ENCODE measurements at places on chromosomes 7 and 10.

- no peak for DNase-seq
These were observed 20.9 kb downstream of the ANKRD7 start for GRCh38 chr7:118245267-118246040.

- no peak for DNase-seq
These were observed 64.0 kb downstream of the MTPAP start for GRCh38 chr10:30284865-30285594.

- DNase-seq: peak; percentile 32
These were observed 151.9 kb downstream of the ZMYND11 start for GRCh38 chr10:287026-287709.

DNA sequence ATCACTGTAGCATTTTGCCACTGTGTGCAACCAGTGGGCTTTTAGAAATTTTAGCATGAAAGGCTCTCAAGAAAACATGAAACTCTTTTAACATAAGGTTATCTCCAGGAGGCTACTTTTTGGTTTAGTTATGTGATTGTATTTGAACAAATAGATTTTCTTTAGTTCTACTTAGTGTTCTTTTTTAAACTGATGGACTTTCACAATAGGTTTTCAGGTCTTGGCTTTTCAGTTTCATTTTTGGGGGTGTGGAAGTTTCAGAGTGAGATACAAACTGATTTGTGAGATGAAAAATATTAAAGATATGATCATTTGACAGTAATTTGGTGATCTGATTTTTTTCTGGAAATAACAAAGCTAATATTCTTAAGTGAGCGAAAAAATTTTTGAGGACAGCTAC is 344.1 kb downstream of the PHF14 start:
- no peak for DNase-seq

GRCh38 chr7:47331179-47331565 is 250.7 kb downstream of the TNS3 start:
- DNase-seq: no peak

DNA sequence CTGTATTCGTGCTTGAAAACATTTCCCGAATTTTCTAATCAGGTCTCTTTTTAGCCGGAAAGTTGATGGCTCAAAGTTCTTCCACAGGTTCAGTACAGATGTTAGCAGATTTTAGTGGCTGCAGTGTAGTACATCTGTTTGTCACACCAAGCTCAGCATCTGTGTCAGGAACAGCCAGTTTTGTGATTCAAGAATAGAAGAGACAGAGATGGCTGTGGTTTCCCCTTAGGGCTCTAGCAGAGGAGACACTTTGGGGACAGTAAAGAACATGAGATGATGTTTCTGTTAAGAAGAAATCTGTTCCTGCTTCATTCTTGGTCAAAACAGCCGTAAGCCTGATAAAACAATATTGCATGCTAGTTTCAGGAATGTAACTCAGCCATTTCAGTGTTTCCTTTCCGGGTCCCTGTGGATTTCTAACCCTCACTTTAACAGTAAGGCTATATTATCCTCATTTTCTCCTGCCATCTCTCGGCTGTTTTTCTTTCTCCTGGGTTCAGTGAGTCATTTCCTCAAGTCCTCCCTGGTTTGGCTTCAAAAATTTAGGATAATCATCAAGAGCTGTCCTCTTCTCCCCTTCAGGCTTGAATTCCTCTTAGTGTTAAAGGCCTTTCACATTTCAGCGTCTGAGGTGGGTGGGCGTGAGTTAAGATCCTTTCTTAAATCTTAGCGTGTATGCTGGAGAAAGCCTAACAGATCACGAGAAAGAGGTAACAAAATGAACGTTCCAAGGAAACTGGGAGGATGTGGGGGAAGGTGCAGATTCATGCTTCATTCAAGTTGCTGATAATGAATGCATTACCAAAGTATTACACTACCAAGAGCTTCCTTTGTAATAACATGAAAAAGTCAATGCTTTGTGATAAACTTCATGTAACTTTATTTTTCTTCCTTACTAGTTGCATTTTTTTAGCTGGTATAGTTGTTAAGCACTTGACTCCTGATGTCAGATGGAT is 37.1 kb upstream of the BICC1 start:
- DNase-seq: no peak

GRCh38 chr7:134839298-134839697 is 59.9 kb downstream of the CALD1 start:
- DNase-seq: no peak

GRCh38 chr7:120877701-120878100 is 19.8 kb upstream of the TSPAN12 start:
- no peak for DNase-seq

- no peak for DNase-seq
These were observed 11.2 kb downstream of the AVL9 start for GRCh38 chr7:32506266-32507054.

GRCh38 chr10:84991301-84991700 is 662.9 kb downstream of the CCSER2 start:
- no peak for DNase-seq

DNA sequence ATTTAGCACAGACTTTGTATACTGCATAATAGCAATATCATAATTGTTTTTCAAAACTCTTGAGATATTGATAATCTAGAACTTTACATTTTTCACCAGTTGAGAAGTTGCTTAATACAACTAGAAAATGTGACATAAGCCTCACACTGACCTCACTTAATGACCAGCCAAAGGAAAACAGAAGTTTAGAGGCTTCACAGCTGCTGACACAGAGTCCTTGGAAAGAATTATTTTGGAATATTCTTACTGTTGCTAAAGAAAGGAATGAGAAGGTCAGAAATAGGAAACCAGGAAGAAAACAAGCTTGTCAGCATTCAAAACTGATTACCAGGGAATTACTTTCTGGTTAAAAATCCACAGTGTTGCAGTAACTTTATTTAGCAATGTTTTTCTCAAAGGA is 35.5 kb upstream of the WASL start:
- DNase-seq: no peak

GRCh38 chr10:108966005-108966404 is 957.3 kb downstream of the XPNPEP1 start:
- DNase-seq: no peak

DNA sequence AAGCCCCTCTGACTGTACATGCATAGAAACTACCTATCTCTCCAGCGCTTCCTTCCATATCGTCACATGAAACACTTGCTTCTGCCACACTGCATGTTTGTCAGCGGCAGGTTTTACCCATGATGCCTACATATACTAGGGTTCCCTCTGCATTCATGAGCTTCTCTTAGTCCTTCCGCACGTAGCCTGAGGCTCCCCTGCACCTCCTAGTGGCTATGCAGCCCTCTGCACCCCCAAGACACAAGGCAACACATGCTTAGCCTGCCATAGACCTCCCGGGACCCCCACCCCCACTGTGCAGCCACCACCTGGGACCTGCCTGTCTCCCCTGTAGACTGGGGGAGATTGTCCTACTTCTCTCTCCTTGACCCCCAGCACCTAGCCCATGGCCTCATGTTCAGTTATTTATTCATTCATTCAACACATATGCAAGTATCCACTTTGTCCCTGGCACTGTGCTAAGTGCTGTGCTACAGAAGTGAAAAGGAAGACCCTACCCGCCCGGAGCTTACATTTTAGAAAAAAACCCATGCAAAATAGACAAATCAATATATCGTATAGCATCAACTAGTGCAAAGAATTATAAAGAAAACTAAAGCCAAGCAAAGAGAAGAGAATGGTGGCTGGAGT is 23.5 kb downstream of the TMEM273 start:
- DNase-seq: no peak

DNA sequence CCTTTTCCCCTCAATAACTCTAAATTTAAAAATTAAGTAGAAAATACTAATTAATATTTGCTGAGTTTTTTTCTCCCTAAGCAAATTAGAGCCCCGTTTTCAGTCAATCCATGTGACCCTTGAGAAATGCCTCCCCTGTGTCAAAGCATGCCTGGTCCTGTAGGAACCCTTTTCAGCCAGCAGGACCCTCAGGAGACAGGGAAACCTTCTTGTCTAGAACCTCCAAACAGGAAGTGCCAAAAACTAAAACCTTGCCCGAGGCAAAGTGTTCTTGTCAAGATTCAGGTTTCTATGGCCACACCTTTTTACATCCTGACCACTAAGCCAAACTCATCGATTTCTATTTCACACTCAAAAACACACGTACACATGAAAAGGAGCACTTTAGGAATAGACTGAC is 60.1 kb upstream of the NFE2L3 start:
- no peak for DNase-seq

DNA sequence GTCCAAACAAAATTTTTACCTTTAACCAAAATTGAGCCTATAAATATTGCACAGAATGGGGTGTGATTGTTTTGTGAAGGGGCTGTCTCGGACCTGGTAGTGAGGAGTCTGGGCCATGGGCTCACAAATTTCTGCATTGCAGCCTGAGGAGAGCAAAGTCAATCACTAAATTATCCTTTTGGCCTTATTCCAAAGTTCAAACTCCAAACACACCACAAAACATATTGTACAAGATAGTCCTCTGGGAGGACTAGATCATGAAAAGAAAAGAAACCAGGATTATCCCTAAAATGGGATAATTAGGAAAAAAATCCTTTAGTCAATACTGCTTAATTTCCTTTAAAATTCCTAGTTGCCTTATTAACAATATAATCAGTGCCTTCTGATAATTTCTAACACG is 115.5 kb downstream of the BUB3 start:
- DNase-seq: no peak

- no peak for DNase-seq
These were observed 51.3 kb downstream of the TSPAN12 start for GRCh38 chr7:120806669-120807068.

GRCh38 chr10:98414578-98414931 is 427 bp downstream of the PYROXD2 start:
- DNase-seq: no peak

DNA sequence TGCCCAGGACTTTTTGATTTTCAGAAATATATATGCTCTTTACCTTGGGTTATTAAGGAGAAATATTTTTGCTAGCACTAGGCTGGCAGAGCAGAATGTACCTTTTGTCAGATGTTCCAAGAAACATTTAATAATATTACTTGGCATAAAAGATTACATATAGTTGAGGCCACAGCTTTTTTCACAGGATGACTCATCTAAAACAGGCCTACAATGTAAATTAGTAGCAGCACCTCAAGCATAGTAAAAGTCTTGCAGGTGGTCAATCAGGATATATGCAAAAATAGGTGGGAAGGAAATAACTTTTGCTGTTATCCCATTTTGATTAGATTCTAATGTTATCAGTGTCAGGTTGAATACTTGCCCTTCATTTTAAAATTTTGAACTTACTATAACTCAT is 14.9 kb upstream of the ITGB1 start:
- no peak for DNase-seq

GRCh38 chr7:91537260-91538152 is 273.3 kb downstream of the FZD1 start:
- DNase-seq: no peak

DNA sequence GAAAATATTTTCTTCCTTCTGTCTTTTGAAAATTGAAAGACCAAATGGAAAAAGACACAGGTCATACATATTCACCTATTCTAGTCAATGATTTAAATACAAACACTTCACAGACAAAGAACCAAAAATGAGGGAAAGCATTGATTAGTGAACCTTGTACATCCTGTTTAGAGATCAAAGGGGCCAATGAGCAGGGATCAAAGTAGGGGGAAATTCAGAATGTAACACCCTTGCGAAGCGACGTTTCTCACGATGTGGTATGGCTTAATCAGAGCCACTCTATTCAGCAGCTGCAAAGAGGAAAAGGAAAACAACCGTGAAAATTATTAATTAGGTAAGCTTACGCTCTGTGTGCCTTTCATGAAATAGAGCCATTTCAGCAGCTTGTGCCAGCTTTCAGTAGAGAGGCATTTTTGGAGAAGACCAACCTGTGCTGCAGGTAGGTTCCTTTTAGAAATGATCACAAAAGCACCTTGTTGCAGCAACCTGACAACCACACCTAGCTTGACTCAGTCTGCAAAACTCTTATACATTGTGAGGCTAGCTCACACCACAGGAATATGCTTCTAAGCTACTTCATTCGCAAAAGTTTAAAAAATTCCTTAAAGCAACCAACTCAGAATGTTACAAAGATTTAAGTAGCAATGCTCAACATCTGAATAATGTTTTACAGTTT is 78.0 kb downstream of the DKK1 start:
- no peak for DNase-seq

- no peak for DNase-seq
These were observed 71.4 kb upstream of the PRSS58 start for GRCh38 chr7:142329062-142329790.

DNA sequence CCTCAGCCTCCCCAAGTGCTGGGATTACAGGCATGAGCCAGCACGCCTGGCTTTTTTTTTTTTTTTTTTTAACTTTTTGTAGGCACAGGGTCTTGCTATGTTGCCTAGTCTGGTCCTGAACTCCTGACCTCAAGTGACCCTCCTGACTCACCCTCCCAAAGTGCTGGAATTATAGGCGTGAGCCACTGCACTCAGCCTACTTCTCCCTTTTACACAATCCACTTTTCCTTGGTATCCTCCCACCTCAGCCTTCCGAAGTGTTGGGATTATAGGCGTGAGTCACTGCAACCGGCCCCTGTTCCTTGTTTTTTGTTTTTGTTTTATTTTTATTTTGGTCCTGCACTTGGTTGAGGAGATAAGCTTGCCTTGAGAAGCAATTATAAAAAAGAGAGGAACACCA is 75.9 kb upstream of the KMT2C start:
- DNase-seq: no peak

GRCh38 chr7:28516390-28517172 is 104.3 kb downstream of the CREB5 start:
- no peak for DNase-seq

GRCh38 chr7:137544453-137545058 is 201.0 kb upstream of the PTN start:
- no peak for DNase-seq

DNA sequence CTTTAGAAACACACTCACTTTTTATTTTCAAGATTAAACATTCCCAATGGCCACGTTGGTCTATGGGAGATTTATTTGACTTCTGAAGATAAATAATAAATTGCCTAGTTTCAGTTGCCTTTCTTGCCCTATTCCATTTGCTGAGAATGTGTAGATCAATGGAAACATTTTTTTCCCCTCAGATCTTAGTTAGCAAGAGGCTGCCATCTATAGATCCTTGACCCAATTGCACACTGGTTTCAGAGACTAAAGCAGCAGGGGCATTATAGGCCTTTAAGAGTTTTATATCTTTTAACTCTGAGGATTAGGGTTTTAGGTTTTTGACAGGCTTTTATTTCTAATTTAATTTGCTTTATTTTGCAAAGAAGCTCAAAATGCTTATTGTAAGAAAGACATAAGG is 163.2 kb upstream of the GPR26 start:
- no peak for DNase-seq
